ENCODE measurements at places on chromosomes 11 and 22.
A peak's percentile ranks its signal among the peaks of the same experiment; 100 is the strongest.

DNA sequence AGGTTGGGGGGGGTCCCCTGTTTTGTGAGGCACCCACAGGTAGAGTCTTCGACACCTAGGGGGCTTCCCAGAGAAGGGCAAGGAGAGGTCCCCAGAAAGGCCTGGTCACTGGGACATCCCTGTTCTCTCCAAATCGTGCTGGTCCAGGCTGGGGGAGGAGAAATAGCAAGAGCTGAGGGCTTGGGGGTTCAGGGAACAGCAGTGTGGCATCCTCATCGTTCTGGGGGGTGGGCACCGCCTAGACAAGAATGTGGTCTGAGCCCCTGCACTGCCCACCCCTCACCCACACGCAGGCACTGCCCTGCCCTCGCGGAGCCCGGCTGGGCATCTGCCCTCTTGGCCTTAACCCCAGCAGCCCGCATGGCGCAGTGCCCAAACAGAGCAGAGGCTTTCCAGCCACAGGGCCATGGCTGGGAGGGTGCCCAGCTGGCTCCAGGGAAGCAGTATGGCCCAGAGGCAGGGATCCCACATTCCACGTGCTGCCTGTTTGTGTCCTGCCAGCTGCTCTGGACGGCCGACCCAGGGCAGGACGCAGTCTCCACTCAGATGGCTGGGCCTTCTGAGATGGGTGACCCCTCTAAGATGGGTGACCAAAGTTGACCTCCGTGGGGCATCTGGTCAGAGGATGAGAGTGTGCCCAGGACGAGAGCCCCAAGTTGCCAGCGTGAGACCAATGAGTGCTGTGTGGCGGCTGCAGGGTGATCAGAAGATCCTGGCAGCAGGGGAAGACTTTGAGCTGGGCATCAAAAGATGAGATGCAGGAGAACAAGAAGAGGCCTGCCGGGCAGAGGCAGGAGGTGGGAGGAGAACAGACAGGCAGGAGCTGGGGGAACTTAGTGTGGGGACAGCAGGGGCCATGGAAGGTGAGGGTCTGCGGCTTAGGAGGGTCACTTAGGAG, 14.4 kb downstream of the SCARF2 start:
- DNase-seq, result no peak

GRCh38 chr11:100769617-100770016, 82.5 kb downstream of the ARHGAP42 start:
- DNase-seq, result no peak

GRCh38 chr11:123719452-123719851, 22.0 kb downstream of the ZNF202 start:
- DNase-seq, result no peak

GRCh38 chr11:34850334-34850733, 65.8 kb downstream of the APIP start:
- no peak for DNase-seq

DNA sequence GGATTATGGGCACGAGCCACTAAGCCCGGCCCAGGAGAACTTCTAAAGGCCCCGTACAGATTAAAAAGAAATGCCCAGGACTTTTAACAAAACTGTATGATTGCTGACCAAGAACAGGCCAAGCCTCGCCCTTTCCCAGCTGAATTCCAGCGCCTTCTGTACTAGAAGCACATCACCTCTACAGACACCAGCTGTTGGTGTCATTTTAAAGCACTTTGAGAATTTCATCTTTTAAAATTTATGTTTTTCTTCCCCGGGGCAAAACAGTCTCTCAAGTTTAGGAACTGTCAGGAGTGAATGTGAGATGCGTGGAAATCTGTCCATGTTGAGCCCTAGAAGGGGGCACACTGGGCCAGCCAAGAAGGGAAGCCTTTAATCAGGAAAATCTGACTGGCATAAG, 362.4 kb downstream of the LARGE1 start:
- no peak for DNase-seq

DNA sequence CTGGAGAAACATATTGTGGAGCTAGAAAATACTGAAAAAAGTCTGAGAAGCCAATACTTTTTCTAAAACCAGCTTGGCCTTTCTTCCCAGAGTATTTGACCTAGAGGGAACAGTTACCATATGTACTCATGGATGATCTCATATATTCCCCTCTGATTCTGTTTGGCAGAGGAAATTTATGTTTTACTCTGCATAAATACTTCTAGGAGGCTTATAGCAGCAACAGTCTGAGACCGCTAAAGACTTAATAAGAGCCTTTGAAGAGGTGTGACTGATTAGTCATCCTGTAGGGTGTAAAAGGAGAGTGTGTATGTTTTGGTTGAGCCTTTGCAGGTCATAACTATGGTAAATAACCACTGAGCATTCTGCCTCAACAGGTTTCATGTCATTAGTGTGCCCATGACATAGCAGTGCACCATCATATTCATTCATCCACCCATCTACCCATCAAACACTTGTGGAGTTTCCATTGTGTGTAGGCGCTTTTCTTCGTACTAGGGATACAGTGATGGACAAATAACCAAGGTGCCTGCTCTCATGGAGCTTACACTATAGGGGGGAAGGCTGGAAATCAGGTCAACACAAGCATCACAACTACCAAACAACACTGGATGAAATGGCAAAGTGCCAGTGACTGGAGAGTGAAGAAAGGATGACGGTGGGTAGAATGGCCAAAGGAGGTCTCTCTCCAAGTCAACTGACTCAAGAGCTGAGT, 44.5 kb downstream of the TRAF6 start:
- DNase-seq, result no peak

DNA sequence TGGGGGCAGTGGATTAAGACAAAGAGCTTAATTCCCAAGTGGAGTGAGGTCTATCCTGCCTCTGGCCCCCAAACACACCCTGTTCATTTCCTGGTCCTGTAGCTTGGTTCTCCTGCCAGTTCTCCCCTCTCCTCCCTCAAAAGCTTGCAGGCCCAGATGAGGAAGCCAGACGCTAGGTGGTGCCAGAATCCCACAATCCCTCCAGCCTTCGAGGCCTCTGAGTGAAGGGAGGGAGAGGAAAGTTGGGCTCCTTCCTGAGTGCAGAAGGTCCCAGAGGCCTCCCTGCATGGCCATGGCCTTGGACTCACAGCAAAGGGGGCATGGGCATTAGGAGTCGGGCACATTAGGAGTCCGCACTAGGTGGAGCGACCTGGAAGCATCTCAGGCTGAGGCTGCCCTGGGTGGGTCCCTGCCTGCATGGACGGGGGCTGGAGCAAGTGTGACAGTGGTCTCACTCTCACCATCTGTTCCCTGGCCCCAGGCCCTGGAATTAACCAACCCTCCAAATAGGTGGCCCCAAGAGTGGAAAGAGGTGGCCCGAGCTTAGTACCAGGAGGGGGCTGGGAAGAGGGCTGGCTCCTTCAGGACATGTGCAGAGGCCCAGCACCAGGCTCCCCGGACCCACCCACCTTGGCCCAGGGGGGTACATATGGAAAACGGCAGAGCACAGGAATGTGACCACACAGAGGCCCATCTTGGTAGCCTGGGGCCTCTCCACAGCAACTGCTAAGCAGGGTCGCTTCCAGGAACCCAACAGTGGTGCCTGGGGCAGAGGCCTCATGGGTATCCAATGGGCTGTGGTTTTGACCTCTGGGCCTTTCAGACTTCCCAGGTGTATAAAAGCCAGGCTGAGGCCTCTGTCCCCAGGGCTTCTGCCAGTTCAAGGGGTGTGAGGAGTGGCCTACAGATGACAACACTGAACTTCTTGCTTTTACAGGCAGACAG, 5.2 kb downstream of the FXYD2 start:
- DNase-seq, result peak; percentile 86

DNA sequence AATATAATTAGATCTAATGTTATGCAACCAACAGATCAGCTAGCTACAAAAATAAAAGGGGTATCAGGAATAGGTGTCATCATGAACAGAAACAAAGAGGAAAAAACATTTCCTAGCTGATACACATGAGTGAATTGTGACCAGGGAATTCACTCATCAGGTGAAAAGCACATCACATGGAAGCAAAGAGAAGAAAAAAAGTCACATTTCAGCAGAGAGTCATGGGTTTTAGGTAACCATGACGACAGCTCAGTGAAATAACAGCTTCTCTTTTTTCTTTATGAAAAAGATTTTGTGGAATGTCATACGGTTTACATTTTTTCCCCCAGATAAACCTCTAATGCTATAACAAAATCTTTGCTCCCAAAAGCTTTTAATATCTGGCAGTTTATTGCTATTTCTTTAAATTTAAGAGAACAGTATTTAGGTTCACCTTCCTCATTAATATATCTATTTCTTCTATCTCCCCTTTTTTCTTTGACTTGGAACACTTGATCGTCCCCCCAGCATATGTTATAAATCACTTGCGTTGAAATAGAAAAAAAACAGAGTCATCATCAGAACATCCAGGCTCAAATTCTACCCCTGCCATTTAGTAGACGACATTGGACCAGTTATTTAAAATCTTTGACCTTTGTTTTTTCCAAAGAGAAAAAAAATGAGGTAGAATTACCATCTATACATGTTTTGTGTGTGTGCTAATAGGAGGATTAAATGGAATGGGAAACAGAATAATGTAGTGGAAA, 5.3 kb downstream of the TYR start:
- DNase-seq, result no peak

DNA sequence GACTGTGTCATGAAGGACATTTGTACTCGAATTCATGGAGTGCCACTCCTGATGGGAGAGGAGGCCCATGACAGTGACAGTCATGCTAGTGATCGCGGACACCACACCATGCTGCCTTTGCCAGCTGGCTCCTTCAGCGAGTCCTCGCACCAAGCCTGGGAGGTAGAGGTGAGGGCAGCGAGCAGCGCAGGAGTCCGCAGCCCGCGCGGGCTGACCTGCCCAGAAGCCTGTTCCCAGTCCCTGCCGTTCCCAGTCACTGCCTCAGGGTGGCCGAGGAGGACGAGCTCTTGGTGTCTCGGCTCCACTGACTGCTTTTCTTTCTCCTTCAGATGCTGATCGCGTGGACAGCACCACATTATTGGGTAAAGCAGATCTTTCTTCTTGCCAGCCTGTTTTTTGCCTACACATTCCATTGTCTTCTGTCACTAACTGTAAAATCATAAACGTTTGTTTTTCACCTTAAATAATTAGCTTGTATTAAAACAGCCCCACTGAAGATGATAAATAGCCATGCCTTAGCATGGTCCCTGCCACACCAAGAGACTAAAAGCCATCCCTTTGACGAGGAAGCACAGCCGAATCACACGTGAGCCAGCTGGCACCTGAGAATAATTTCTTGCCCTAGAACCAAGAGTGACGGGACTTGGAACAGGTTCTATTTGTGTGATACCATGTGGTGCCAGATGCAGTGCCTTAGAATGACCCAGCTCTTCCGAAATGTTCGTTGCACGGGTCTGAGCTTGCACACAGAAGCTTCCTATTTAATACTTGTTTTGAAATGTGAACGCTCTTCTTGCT, 25.5 kb downstream of the FAM118A start:
- no peak for DNase-seq

GRCh38 chr11:23423104-23423503, 562.8 kb upstream of the CCDC179 start:
- no peak for DNase-seq

- DNase-seq, result no peak
These were observed 27.8 kb upstream of the FADD start for GRCh38 chr11:70175236-70175698.

- no peak for DNase-seq
These were observed 112.5 kb downstream of the BBOX1 start for GRCh38 chr11:27153136-27153535.

DNA sequence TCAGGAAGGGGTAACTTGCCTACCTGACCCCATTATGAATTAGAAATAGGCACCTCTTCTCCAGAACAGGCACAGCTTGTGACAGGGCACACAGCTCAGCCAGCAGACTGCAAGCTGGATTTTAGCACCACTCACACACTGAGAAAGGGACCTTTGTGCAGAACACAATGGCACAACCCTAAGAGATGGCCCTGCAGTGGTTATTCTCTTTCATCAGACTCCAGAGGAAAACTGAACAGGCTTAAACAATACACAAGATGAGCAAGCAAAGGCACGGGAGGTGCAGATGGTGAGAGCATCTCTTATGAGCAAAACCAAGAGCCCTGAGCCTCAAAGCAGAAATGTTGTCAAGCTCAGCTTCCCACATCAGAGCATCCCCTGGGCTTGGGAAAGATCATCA, 93.8 kb upstream of the LRRC55 start:
- DNase-seq, result no peak

GRCh38 chr11:117836077-117836960, 11.8 kb upstream of the FXYD2 start:
- DNase-seq, result peak; percentile 52

DNA sequence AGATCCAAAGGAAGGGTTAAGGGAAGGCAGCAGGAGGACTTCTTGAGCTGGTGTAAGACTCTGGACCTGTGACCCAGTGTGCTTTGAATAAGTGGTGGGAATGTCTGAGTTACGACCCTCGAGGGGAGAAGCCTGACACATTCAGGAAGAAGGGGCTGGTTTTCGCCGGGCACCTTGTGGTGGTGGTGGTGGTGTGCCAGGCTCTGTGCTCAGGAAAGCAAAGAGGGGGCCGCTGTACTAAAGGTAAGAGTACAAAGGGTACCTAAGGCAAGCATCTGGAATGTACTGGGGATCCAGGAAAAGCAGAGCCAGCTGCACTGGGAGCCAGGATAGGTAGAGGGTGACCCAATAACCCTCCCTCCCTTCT, 6.3 kb downstream of the KLHL35 start:
- DNase-seq, result no peak

DNA sequence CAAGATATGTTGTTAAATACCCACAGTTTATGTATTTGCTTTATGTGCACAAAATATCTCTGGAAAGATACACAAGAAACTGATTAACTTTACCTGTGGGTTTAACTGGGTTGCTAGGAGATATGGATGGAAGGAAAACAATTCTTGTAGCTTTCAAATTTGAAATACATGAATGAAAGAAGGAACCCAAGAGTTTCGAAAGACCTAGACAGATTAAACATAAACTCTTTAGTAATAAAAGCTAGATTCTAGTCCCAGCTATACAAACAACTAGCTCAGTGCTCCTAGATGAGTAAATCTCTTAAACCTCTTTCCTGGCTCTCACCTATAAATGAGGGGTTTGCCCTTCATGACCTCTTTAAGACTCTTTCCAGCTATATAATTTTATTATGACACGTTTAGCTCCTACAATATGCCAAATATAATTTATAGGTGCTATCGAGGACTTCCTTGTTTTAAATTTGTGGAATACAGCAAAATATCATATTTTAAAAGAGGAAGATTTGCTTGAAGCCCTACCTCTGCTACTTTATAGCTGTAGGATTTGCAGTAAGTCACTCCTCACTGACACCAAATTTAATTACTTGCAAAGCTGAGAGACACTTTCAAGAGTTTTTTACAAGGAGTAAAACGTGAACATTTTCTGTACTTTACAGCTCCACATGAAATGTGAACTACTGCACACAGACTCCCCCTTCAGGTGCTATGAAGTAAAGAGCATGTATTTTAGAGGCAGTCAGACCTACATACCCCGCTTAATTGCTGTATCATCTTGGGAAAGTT, 50.7 kb downstream of the RRAS2 start:
- peak; percentile 46 for DNase-seq

DNA sequence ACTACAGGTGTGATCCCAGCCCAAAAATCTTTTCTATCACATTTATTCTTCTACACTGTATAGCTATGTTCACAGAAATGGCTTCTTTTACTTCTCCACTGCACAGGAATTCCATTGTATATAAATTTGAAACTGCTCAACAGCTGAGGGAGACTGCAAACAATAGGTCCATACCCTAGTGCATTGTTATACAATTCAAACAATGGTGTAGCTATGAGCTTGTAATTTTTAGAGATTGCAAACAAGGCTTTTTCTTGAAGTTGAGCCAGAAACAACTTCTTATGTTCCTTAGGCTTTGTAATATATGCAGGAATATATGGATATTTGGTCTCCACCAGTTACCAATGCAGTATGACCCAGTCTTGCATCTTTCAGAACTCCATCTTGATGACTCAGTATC, 19.5 kb upstream of the SIK3 start:
- DNase-seq, result no peak

- no peak for DNase-seq
These were observed 1.6 kb downstream of the KMT5B start for GRCh38 chr11:68211546-68211945.

Data from suppressor macrophage (primary cell).